Fibroblast of skin of scalp (primary cell): ENCODE measurements at places on chromosomes 12 and 14.

DNA sequence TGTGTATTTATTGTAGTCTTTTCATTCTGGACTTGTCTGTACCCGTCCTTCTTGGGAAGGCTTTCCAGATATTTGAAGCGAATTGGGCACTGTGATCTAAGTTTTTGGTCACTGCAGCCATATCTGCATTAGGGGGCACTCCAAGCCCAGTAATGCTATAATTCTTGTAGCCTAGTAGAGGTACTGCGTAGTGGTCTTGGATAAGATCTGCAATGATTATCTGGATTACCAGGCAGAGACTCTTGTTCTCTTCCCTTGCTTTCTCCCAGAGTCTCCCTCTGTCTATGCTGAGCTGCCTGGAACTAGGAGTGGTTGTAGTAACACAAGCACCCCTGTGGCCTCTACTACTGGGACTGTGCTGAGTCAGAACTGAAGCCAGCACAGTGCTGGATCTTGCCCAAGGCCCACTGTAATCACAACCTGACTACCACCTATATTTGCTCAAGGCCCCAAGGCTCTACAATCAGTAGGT, 30.0 kb downstream of the SLC38A2 start:
- peak; percentile 57 for DNase-seq

DNA sequence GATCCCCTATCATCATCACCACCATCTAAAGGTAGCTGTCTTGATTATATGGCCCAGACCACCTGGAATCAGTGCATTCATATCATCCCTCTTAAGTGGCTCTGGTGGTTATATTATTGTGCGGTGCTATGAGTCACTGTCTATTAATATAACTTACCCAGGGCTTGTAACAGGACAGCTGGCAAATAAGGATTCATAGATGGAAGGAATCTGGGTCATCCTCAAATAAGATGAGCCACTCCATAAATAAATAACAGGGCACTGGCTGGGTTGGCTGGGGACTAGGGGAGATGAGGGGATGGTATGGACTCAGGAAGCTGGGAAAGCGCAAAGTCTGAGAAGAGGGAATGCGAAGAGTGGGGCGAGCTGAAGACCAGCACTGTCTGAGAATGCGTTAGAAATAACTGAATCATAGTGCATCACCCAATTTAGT, 216.1 kb downstream of the NUAK1 start:
- DNase-seq, result peak; percentile 90

GRCh38 chr14:23629832-23630396, 6.2 kb upstream of the DHRS2 start:
- DNase-seq, result no peak

DNA sequence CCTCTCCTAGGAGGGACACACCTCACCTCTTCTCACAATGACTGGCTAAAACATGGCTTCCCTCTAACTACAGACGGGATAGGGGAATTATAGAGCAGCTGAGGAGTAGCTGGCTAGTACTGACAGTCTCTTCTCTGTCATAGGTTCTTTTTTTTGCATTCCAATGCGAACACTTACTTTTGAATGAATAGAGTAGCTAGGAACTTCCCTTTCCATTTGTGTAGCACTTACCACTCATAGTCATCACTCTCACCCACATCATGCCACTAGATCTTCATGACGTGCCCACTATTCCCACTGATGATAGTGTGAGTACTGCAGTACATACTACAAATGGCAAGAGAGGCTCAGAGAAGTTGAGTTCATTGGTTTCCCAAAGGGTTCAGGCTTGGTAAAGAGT, 143.9 kb upstream of the HIF1A start:
- DNase-seq, result no peak

DNA sequence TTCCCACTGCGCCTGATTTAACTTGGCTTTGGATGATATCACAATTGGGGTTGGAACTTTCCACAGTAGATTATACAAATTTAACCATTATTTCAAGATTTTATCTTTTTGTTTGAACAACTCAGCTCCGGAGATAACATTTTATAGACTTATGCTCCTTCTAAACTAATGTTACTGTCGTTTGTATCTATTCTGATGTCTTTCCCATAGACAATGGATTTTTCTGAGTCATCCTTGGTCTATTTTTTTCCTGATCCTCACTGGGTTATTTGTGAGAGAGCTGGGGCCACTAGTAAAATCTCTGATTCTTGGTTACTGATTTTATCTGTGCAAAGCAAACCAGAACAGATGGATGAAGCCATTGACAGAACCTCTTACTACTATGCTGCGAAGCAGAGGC, 175.1 kb downstream of the SLC38A4 start:
- no peak for DNase-seq

DNA sequence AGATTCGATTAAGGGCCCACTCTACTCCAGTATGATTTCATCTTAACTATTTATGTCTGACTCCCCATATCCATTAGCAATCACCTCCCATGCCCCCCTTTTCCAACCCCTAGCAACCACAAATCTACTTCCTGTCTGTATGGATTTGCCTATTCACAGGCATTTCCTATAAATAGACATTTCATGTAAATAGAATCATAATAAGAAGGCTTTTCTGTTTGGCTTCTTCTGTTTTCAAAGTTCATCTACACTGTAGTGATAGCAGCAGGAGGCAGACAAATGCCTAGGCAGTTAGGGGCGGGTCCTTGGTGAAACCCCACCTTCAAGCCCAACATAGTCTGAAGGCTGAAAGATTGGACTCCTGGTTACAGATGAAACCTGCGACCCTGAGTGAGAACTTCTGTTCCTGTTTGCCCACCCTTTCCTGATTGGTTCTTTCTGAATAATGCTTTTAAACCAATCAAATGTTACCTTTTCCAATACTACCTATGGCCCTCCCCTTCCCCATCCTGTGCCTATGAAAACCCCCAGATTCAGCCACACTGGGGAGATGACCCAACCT, 62.1 kb upstream of the HECTD1 start:
- peak; percentile 37 for DNase-seq

DNA sequence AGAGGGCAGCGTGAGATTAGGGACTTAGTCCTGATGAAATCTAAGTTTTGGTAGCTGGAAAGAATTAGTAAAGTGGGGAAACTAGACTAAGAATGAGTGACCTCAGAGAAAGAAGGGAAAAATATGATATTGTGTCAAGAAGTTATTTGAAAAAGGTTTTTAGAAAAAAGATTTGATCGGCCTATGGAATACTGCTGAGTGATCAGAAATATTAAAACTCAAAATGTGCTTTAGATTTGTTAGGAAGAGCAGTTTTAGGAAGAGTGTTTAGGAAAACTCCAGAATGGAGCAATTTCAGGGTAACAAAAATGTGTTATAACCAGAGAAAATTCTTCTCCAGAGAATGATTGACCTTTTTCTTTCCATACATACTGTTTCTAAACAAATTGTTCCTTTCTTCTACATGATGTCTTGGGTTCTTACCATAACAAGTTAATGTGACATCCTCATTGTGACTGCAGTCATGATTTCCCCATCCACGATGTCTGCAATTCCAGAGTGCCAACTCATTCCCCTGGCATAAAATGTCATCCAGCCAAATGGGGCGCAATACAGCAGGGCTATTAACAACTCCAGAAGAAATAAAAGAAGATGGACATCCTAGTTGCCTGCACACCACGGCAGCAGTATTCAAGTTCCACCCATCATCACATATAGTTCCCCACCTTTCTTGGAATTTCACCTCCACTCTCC, 11.8 kb downstream of the CD163L1 start:
- peak; percentile 42 for DNase-seq

DNA sequence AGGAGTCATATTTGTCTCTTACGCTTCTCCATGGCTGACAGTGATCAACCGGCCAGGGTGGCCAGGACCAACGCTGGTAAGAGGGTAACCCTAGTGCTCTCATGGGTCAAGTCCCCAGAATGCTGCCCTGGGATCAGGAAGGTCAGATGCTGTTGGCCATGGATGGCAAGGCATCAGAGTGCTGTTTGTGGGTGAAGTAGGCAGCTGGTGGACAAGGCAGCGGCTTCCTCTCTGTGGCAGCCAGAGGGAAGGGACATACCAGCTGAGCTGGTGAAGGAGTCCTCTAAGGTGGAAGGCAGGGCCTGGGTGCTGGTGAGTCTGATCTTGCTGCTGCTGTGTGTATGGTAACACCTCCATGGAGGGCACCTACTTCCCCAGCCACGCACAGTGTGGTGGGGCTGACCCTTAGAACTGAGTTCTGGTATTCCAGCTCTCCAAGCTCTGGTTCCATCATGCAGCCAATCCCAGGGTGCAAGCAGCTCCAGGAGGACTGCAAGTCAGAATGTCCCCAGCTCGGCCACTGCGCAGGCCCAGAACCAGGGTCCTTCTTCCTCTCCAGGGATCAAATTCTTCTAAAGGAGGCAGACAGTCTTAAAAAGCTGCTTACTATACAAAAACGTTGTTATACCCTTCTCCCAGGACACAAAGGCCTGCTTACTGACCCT, 13.4 kb upstream of the SMOC1 start:
- DNase-seq, result no peak

- DNase-seq, result peak; percentile 2
Observed at GRCh38 chr14:77421201-77421600, 2.1 kb downstream of the NOXRED1 start.

GRCh38 chr14:42190744-42191143, 584.1 kb downstream of the LRFN5 start:
- DNase-seq, result no peak

DNA sequence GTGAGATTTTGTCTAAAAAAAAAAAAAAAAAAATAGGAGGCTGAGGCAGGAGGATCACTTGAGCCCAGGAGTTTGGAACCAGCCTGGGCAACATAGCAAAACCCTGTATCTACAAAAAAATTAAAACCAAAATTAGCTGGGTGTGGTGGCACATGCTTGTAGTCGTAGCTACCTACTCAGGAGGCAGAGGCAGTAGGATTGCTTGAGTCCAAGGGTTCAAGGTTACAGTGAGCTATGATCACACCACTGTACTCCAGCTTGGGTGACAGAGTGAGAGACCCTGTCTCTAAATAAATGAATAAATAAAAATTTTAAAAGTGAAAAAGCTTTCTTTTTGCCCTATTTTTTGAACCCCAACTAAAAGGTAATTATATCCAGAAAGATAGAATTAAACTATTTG, 113.6 kb downstream of the PEBP1 start:
- no peak for DNase-seq

DNA sequence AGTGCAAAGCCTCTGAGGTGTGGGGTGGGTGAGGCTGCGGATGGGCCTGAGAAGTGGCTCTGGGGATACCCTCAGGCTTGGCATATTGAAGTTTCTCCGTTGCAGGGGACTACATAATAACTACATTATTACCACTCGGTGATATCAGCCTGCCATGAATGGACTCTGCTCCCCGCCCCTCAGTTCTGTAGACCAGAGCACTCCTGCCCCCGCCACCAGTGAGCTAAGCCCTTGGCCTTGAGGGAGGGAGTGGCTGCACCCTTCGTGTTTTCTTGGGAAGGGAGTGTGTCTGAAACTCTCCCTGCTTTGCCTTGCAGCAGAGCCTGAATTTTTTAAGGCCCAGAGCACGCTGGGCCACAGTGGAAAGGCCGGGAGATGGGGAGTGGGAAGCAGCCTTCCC, 1.7 kb downstream of the ORAI1 start:
- DNase-seq, result peak; percentile 20

DNA sequence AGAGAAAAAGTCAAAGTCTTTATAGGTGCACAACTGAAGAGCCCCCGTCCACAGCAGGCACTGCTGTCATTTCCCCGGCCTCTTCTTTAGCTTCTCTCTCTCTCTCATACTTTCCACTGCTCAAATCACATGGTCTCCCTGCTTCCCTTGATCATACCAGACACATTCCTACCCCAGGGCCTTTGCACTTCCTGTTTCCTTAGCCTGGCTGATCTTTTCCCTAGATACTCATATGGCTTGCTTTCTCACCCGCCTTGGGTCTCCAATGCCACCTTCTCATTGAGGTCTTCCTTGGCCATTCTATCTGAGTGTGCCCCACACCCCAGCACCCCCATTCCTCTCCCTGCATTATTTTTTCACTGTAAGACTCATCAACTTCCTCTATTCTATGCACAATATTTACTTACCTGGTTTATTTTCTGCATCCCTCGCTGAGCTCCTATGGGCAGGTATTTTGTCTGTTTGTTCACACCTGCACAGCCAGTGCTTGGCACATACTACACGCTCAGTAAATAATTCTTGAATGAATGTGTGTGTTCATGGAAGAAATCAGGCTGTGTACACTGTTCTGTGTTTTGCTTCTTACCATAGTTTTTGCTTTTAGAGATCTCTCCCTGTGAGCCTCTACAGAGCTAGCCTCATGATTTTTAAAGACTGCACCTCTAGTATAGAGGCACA, 31.9 kb downstream of the SERPINA1 start:
- no peak for DNase-seq

DNA sequence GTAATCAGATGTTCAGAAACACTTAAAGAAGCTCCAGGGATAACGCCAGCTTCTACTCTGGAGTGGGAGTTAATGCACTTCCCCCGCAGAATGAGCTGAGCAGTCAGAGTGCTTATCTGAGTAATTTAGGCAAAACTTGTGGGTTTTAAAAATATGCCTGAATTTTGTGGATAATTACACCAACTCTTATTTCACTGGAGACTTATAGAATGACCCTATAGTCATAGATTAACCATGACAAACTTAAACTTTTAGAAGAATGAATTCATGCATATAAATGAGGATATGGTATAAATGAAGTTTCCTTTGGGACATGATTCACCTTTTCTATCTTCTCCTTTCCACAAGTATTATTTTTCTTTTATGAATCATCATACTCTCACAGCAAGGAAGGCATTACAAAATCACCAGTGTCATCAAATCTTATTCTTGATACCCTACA, 241.1 kb upstream of the FBXO33 start:
- DNase-seq, result peak; percentile 81

DNA sequence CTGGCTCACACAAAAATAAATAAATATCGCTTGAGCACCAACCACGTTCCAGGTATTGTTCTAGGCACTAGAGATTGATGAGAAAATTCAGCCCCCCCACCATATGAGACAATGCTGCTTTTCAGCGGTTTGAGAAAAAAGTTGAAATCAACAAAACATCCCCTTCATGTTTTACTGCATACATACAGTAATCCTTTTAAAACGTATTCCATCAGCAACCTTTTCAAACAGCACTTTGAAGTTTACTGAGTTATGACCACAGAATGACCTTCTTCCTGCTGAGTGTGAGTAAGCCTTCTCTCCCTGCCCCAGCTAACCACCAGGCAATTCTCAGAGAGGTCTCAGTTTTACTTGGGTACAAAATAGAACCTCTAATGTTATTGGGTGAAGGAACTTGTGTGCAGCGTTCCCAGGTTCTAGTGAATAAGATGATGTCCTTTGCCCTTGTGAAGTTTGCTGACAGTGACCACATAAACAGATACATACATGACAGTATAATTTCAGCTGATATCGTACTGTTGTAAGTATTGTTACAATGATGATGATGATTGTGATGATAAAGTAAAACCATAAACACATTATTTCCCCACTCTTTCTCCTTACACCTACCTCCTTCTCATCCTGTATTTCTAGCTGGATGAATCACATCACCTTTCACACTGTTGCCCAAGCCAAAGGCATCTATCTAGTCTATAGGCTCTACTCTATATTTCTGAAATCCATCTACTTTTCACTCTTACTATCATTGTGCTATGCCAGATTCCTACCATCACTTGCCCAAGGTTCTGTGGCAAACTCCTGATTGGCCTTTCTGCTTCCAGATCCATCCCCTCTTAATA, 124.4 kb upstream of the KRR1 start:
- DNase-seq, result peak; percentile 69

GRCh38 chr14:89600950-89601826, 184.2 kb upstream of the FOXN3 start:
- DNase-seq, result peak; percentile 28
